ENCODE measurements at places on chromosomes 13 and 19.
A peak's percentile ranks its signal among the peaks of the same experiment; 100 is the strongest.

- ATAC-seq = no peak
These were observed 16.2 kb downstream of the COL4A2 start for GRCh38 chr13:110323172-110323891.

GRCh38 chr13:75294110-75294509 is 187.9 kb downstream of the TBC1D4 start:
- no peak for ATAC-seq

GRCh38 chr19:13906521-13906904 is 512 bp downstream of the CC2D1A start:
- ATAC-seq = peak; percentile 33

GRCh38 chr19:11496391-11497163 is 9.1 kb downstream of the ZNF653 start:
- peak; percentile 83 for ATAC-seq

DNA sequence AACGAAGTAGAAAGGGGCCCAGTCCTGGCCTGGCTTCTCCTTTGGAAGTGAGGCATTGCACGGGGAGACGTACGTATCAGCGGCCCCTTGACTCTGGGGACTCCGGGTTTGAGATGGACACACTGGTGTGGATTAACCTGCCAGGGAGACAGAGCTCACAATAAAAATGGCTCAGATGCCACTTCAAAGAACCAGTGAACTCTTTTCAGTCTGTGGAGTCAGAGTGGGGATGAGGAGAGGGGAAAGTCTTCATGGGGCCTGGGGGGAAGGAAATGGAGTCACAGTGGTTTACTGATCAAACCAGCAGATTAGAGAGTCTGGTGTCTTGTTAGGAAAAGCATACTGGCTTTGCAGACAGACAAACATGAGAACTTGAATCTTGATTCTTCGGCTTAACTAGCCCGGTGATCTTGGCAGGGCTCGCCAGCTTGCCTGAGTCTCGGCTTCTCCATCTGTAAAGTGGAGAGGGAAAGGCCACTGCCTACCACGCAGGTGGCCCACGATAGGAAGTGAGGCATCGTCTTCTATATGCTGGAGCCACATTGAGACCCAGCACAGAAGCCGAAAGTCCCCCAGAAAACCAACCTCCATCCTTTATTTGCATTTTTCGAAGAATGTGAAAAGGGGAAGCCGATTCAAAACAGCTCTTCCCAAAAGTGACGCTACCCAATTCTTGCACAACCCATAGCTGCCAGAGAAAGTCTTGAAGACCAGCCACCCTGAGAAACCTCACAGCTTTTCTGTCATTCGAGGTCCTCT is at the start of gene FFAR1:
Gene FFAR1 (plus strand): TSS at position 732 of the 759 bp plus-strand sequence. CDS start 3,650 bp downstream, outside the sequence.
- peak; percentile 76 for ATAC-seq

DNA sequence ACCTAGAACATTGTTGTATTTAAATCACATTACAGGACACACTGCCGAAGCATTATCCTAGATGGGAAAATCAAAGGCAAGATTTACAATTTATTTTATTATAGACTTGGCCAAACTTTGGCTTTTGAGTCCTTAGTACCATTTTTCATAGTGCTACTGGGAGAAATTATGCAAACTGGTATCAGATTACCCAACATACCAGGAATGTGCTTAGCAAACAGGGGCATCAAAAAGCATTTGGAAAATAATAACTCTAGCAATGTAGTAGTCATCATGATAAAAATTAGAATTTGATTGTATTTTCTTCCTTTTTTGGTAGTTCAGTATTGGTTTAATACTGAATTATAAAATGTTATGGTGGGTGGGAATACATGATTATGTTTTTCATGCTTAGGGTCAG is 34.0 kb downstream of the GPC6 start:
- no peak for ATAC-seq

DNA sequence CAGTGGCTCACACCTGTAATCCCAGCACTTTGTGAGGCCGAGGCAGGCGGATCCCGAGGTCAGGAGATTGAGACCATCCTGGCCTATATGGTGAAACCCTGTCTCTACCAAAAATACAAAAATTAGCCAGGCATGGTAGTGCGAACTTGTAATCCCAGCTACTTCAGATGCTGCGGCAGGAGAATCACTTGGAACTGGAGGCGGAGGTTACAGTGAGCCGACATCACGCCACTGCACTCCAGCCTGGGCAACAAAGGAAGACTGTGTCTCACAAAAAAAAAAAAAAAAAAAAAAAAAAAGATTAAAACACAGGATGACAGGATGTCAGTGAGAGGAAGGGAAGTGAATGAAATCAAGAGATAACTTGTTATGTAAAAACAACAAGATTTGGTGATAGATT is 1158.5 kb downstream of the PCDH9 start:
- no peak for ATAC-seq

DNA sequence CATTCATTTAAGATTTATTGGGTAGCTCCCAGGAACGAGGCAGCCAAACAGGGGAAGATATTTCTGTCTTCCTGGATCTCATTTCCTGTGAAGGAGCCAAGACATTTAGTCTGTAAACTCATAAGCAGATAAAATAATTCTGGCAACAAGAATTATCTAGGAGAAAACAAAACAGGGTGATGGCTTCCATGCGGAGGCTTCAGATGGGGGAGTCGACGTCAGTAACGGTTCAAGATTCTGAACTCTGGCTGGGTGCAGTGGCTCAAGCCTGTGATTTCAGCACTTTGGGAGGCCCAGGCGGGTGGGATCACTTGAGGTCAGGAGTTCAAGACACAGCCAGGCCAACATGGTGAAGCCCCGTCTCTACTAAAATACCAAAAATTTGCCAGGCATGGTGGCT is 1.3 kb downstream of the GNA15 start:
- no peak for ATAC-seq

DNA sequence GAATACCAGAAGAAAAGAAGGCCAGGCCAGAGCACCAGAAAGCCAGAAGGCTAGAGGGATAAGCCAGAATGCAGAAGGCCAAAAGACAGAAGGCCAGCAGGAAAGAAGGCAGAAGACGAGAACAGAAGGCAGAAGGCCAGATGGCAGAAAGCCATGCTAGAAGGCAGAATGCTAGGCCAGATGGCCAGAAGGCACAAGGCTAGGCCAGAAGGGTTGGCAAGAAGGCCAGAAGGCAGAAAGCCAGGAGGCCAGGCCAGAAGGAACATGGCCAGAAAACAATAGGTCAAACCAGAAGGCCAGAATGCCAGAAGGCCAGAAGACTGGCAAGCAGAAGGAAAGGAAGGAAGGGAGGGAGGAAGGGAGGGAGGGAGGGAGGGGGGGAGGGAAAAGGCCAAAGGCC is 188.8 kb downstream of the TUBA3C start:
- ATAC-seq = no peak

DNA sequence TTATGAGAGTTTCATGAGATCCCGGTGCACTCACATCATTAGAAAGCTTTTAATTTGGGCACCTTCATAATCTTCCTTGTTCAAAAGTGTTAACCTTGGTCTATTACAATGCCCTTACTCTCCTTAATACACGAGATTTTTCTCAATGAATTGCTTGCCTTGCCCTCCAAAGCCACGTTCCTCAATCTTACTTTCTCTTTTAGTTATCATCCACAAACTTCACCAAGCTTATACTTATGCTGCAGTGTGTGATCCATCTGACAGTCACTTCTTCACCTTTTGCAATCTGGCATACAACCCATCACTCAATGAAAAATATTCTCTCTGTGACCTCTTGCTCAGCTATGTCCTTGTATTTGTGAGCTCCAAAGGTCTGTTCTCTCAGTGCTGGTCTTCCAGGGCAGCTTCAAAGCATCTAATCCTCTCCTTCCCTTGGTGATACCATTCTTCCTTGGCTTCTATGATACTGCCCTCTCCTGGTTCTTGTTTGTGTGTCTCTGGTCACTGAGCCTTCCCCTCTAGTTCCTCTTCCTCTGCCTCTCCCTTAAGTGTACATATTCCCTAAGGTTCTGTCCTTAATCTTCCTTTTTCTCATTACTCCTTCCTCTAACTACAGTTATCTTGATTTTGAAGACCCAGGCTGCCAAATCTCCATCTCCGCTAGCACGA is 202.2 kb upstream of the STARD13 start:
- no peak for ATAC-seq

- ATAC-seq = no peak
These were observed 734.8 kb upstream of the GPC6 start for GRCh38 chr13:92491839-92492238.

GRCh38 chr19:4109626-4109945 is 14.3 kb downstream of the MAP2K2 start:
- ATAC-seq = no peak

DNA sequence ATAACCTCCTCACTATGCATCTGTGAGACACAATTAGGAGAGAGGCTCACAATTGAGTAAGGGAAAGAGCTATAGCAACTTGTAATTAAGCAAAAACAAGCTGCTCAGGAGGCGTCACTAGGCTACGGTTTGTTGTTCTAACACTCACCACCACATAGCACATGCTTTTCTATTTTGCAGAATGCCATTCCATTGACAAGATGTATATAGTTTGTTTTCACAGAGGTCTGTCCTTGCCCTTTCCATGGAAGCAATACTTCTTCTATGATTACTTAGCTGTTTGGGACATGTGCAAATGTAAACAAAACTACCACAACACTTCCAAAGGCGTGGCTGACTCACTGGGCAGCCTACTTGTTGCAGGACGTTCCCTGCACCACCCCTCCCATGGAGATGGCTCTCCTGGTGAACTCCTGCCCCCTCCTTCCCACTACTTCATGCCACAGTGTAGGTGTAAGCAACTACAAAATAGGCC is 33.9 kb upstream of the FAM216B start:
- ATAC-seq = no peak

DNA sequence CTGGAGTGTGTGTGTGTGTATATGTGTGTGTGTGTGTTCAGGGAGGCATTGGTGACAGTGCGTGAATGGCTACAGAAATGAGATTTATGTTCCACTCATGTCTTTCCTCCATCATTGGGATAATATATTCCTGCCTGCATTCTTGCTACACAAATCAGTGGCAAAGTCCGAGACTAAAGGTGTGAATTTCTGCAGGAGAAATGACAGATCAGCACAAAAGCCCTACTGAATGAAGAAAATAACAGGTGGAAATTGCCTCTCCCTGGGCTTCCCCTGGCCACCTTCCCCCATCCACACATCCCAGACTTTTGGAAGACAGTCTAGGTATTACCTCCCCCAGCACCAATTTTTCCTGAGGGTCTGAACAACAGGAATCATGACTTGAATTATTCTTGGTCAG is 10.1 kb downstream of the SIGLEC6 start:
- no peak for ATAC-seq

- no peak for ATAC-seq
These were observed 127.4 kb downstream of the MAB21L1 start for GRCh38 chr13:35349052-35349451.

DNA sequence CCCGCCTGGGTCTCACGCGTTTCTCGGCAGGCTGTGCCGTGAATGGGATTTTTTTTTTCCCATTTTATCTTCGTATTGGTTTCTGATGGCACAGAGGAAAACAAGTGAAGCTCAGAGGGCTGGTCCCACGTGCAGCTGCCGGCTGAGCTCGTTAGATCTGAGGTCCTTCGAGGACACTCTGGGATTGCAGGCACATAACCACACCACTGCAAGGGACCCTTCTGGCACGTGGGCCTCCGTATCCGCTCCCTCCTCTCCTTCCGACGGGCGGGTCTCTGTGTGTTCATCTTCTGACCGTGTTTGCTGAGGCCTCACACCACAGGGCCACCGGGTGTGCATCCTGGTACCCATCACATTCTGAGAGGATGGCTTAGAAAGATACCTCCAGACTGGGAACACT is 16.6 kb downstream of the CFD start:
- no peak for ATAC-seq

DNA sequence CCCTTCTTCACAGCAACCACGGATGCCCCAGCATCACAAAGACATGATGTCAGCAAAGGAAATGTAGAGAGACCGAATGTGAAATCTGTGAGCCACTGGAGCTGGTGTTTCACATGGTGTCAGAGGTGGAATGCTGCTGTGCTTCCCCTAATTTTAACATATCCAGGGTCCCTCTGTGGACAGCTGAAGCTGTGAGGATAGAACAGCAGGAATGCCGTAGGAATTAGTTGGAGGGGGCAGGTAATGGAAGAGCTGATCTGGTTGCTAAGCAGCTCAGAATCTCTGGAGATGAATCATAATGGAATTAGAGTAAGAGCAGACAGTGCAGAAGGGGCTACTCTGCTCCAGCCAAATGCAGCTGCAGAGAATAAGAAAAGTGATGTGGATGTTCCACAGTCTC is 68.9 kb upstream of the ZNF835 start:
- no peak for ATAC-seq

- ATAC-seq = no peak
These were observed 56.6 kb downstream of the SLITRK1 start for GRCh38 chr13:83825676-83826075.

DNA sequence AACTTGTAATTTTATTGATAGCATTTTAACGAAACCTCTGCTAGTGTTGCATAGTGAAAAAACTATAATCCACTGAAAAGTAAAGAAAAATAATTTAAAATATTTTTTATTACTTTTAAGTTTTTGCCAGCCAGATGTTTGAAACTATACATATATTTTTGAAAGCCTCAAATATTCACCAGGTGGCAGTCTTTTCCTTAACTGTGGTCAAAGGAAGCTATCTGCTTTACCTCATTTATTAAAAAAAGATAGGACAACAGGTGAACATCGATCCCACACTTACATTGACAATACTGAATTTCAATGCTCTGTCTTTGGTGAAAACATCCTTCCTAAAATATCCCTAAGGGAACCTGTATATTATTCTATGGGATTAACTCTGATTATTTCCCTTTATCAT is 100.5 kb downstream of the TRPC4 start:
- ATAC-seq = no peak

DNA sequence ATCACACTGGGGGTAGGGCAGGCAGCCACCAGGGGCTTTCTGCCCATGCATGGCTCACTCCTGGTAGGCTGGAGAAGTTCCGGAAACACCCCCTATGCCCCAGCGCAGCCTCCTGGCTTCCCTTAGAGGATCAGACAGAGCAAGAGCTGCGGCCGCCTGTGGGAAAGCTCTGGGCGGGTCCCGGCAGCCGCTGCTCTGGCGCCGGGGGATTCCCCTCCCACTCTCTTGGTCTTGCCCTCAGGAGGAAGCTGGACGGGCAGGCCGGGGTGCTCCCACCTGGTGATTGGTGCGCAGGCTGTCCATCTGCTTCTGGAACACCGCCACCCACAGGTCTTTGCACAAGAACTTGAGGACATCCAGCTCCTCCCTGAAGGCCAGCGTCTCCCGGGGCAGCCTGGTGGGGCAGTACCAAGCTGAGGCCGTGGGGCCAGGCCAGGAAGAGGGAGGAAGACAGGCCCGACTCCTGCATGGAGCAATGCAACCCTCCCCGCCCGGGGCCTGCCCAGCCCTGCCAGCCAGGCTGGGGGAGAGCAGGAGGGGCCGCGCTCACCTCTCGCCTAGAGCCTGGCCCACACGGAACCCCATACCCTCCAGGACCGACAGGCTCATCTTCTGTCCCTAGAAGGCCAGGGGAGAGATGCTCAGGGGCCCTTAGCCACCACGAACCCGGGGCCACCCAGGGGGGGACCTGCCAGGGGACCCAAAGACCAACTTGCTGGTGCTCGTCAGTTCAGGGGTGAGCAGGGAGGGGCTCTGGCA is 4.0 kb upstream of the NKPD1 start:
- ATAC-seq = peak; percentile 95

DNA sequence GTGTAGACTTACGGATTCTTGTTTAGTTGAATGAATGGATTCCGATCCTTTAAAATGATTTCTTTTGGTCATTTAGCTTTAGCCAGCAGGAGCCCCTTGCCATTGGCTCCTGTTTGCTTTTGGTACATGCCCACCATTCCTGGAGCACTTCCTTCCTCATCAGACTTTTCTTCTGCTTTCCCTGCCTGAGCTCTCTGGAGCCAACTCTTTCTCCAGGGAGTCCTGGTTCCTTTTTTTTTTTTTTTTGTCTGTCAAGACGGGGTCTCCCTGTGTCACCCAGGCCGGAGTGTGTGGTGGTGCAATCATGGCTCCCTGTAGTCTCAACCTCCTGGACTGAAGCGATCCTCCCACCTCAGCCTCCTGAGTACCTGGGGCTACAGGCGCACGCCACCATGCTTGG is 37.8 kb downstream of the SMARCA4 start:
- ATAC-seq = no peak

Data from activated T-helper 17 cell treated with anti-CD3 and anti-CD28 coated beads, Interleukin-2, amount 50 U/mL, for 72 hours (primary cell).